ENCODE measurements at places on chromosomes 4 and X. TPM values are rescaled to one million over a fixed set of nuclear protein-coding genes. Genes with fewer than 3 reads are reported as not detected.
A peak's percentile ranks its signal among the peaks of the same experiment; 100 is the strongest.

DNA sequence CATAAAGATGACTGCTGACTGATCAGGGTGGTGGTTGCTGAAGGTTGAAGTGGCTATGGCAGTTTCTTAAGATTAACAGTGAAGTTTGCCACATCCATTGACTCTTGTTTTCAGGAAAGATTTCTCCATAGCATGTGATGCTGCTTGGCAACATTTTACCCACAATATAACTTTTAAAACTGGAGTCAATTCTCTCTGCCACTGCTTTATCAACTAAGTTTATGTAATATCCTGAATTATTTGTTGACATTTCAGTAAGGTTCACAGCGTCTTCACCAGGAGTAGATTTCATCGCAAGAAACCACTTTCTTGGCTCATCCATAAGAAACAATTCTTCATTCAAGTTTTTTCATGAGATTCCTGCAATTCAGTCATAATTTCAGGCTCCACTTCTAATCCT, 166.5 kb upstream of the SPRY1 start:
- H3K36me3 ChIP-seq: no peaks in the 10 kb centered on the region
- no peak overlapping the region for H3K4me3 ChIP-seq
- H3K27me3 ChIP-seq: no peaks in the 10 kb centered on the region
- H3K4me1 ChIP-seq: no peaks in the 10 kb centered on the region
- DNase-seq: no peak

The PNMA3 gene
- 5.4 TPM for total RNA-seq

DNA sequence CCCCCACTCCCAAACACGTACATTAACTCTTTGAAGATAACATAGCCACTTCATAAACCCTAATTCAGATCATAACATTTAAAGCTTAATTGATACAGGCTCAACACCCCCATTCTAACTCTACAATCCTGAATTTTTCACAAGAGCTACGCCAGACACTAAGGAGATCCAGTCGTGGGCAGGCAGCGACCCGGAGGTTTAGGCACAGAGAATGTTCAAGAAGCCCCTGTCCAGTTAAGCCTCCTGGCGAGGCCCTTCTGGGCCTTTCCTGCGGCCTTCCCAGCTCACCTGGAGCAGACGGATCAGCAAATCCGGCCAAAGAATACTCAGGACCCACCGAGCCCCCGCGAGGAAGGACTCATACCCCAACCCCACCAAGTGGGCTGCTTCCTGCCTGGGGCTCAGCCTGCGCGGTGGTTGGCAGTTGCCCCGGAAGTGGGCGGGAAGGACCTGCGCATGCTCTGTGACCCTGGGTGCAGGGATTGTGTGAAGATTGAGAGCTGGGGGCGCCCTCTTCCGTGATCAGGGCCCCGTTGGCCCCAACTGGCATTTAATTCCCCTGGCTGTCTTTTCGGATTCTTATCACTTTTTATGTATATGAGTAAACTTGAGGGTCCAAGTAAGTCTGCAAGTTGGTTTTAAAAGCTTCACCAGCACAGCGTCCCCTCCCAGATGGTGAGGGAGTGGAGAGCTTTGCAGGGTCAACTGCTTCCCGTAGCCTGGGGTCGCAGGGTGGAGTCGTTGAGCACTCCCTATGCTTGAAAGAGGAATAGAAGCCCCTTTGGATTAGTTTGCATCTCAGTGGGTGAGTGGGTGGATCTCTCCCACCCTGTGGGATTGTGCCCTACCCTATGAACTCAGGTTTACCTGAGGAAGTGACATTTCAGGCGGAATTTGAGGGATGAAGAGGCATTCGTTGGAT, at the start of gene TRIM61:
TSS of gene TRIM61 (minus strand) at position 415 of the 922 bp plus-strand sequence. CDS start 7,655 bp downstream, outside the sequence.
- H3K4me1 ChIP-seq: no peaks in the 10 kb centered on the region
- DNase-seq: peak; percentile 52
- H3K27ac ChIP-seq: no peak within 1 kb of the TSS

The CA5B gene
- total RNA-seq: 31.7 TPM

The MAMLD1 gene
- total RNA-seq: 0.07 TPM

DNA sequence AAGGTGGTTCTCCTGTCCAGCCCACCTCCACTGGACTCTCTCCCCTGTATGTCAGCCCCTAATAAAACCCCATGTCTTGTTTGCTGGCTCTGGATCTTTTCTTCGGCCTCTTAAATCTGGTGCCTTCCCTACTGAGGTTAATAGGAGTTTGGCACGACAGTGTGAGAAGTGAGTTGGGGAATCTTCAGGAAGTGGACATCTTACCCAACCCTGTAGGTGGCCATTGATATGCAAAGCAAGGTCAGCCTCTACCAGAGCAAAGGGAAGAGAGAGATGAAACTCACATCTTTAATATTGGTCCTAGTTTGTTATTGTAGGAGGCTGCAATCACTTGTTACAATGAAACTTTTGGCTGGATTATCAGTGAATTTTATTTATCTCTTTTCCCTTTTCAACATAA, 111.7 kb downstream of the CHRDL1 start:
- no peaks in the 10 kb centered on the region for H3K36me3 ChIP-seq
- H3K27ac ChIP-seq: no peak overlapping the region
- no peaks in the 10 kb centered on the region for H3K4me1 ChIP-seq

The COX7B gene
- total RNA-seq: 193 TPM

DNA sequence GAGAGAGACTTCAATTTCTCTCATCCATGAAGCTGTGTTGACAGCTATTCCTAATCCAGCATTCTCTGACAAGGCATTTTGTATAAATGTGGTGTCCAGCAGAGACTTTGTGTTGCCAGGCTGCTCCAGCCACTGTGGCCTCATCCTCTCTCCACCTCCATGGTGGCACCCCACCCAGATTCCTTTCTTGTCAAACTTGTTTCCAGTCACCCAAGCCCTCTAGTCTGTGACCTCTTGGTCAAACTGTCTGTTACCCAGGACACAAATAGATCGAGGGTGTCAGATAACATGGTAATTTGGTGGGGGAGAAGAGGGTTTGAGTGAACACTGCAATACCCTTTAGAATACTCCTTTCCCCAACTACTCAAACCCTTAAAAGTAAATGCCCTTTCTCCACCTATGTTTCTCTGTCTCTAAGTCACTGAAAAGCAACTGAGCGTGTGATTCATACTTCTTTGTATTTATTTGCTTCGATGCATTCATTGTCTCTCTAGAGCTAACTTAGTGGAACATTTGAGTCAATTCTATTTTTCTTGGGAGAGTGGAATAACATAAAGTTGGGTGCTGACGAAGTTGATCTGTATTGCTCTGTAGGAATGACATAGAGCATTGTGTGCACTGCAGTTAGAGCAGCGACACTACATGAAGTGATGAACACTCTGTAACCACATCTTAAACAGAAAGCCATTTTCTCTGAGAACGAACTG, 13.7 kb downstream of the PITX2 start:
- peaks cover 61% of the 10 kb centered on the region for H3K36me3 ChIP-seq
- H3K4me1 ChIP-seq: peaks cover 24% of the 10 kb centered on the region
- H3K27ac ChIP-seq: peak overlapping the region; percentile 74
- peak; percentile 61 for DNase-seq
- H3K27me3 ChIP-seq: no peaks in the 10 kb centered on the region

- no peaks in the 10 kb centered on the region for H3K4me1 ChIP-seq
- no peak for DNase-seq
- peak overlapping the region; percentile 34 for H3K27ac ChIP-seq
These were observed 22.2 kb downstream of the FABP2 start for GRCh38 chr4:119299741-119300100.

The FRG2 gene
- total RNA-seq: not detected

The SLC38A5 gene
- total RNA-seq: 38.9 TPM

GRCh38 chr4:101155368-101155767, 192.0 kb downstream of the PPP3CA start:
- no peaks in the 10 kb centered on the region for H3K36me3 ChIP-seq
- H3K27ac ChIP-seq: no peak overlapping the region
- H3K27me3 ChIP-seq: no peaks in the 10 kb centered on the region
- H3K4me3 ChIP-seq: no peak overlapping the region
- peaks cover 10% of the 10 kb centered on the region for H3K4me1 ChIP-seq

DNA sequence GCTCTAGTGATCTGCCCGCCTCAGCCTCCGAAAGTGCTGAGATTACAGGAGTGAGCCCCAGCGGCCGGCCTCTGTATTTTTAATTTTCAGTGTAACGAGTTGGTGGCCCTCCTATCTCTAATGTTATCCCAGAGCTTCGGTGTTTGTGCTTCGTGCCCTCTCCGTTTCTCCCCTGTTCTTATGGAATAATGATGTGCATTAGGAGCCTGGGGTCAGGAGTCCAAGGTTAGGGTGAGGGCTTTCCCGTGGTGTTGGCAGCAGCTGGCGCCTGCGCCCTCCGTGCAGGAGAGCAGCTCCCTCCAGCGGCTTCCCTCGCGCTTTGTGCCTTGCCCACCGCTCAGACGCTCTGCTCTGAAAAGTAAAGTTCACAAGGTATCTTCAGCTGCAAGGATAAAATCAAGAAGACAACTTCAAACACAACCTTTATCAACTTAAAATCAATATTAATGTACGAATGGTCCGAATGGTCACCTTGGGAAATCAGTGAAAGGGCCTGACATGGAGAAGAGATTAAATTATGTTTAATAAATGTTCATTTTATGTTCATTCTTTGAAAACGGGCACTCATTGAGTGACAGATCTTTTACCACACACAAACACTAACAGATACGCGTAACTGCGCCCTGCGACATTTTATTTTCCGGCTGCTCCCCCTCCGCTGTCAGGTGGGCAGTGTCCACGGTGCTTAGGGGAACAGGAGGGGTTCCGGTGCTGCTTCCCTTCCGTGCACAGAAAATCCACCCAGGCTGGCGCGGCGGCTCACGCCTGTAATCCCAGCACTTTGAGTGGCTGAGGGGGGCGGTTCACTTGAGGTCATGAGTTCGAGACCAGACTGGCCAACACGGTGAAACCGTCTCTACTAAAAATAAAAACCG, 62.4 kb downstream of the TRAPPC11 start:
- peak; percentile 87 for DNase-seq
- H3K4me3 ChIP-seq: no peak overlapping the region
- H3K36me3 ChIP-seq: no peaks in the 10 kb centered on the region
- H3K4me1 ChIP-seq: no peaks in the 10 kb centered on the region
- H3K27me3 ChIP-seq: peaks cover 15% of the 10 kb centered on the region
- H3K27ac ChIP-seq: no peak overlapping the region

The PRR32 gene
- total RNA-seq: not detected

The S100G gene
- total RNA-seq: not detected

DNA sequence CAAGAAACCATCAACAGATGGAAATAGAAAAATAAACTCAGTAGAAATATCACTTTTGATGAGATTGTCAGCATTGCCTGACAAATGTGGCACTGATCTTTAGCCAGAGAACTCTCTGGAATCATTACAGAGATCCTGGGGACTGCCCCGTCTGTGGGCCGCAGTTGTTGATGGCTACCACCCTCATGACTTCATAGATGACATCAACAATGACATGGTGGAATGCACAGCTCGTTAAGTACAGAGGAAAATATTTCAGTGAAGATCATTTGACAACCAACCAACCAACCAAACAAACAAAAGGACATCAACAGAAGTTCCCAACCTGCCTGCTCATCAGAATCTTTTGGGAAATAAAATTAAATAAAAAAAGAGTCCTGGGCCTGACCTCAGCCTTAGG, 132.6 kb downstream of the UCHL1 start:
- no peak for DNase-seq
- no peaks in the 10 kb centered on the region for H3K36me3 ChIP-seq
- H3K4me3 ChIP-seq: no peak overlapping the region
- peaks cover 19% of the 10 kb centered on the region for H3K27me3 ChIP-seq

The ART3 gene
- total RNA-seq: not detected

The TCEAL6 gene
- not detected for total RNA-seq

DNA sequence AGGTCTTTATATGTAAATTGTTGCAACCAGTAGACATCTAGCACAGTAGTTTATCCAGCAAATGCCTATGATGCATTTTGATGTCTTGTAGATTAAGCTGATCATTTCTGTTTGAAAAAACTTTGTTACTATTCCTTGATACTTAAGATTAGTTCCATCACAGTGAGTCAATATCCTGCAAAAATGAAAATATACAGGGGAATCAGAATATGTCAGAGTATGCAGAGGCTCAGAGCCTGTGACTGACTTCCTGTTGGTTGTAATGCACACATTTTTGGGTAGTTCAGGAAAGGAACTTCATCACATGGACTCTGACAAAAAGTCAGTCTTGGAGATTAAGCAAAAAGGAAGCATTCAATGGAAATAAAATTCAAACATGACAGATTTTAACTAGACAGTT, 815.5 kb downstream of the FAT4 start:
- no peak for DNase-seq
- no peak overlapping the region for H3K4me3 ChIP-seq
- no peaks in the 10 kb centered on the region for H3K4me1 ChIP-seq
- no peak overlapping the region for H3K27ac ChIP-seq
- H3K27me3 ChIP-seq: no peaks in the 10 kb centered on the region

GRCh38 chr4:107988763-107989035, 990 bp upstream of the HADH start:
- no peaks in the 10 kb centered on the region for H3K36me3 ChIP-seq
- no peak for DNase-seq
- H3K4me3 ChIP-seq: no peak overlapping the region
- no peak overlapping the region for H3K27ac ChIP-seq
- H3K27me3 ChIP-seq: peaks cover 5% of the 10 kb centered on the region

All from endodermal cell (in vitro differentiated cells).